ENCODE measurements at places on chromosomes 1 and 21.
A peak's percentile ranks its signal among the peaks of the same experiment; 100 is the strongest.

DNA sequence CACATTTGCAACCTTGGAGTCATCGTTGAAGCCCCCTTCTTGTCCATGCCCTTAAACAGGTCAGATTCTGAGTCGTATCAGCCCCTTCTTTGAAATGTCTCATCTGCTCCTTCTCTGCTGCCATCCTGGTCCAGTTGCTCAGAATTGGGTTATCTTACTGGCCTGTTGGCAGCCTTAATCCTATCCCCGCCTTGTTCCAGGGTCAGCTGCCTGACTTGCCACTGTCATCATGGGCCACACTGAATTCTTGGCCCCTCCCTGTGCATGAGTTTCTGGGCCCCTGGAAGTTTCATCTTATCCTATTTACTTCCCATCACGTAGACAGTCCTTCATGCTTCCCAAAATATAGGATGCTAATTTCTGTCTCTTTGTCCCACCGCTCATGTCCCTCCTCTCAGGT lies 23.7 kb downstream of the IRF2BP2 start:
- no peak for DNase-seq

GRCh38 chr1:94679332-94680038 lies 137.9 kb upstream of the F3 start:
- no peak for DNase-seq

DNA sequence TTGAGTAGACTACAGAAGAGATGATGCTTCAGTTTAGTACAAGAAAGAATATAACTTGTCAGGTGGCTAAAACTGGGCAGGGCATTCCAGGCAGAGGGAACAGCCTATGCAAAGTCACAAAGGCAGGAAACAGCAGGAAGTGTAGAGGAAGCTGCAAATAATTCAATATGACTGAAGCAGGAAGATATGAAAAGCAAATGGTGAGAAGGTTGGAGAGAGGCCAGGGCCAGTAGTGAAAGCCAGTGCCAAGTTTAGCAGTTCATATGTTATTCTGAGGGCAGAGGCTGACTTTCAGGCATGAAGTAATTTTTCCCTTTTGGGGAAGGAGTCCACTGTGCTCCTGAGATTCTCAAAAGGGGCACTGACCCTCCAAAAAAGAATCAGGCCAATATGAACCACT lies 8.0 kb upstream of the YBX1 start:
- no peak for DNase-seq

DNA sequence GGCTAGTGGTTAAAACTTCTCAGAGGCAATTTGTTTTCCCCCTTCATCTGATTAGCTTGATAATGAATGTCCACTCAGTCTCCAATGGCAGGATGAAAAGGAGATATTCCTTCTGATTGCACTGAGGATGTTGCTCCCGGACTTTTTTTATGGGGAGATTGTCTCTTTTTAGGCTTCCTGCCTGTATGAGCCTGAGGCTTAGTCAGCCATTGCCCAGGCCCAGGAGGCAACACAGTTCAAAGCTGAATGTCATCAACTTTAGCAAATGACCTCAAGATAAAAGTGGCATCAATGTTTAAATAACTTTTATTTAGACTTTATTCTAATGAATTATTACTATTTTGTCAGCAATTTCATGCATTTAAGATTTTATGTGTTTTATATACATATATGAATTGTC lies 162.9 kb upstream of the PTBP2 start:
- DNase-seq, result no peak

GRCh38 chr1:17955302-17956285 lies 152.0 kb upstream of the IGSF21 start:
- DNase-seq, result no peak

GRCh38 chr1:227037121-227037520 lies 97.0 kb downstream of the COQ8A start:
- no peak for DNase-seq

GRCh38 chr21:22552390-22552789 lies 1554.2 kb downstream of the NCAM2 start:
- DNase-seq, result no peak

GRCh38 chr1:175188936-175189335 lies 3.6 kb downstream of the KIAA0040 start:
- DNase-seq, result peak; percentile 32

- DNase-seq, result no peak
These were observed 52.2 kb downstream of the SMYD2 start for GRCh38 chr1:214332946-214333798.

DNA sequence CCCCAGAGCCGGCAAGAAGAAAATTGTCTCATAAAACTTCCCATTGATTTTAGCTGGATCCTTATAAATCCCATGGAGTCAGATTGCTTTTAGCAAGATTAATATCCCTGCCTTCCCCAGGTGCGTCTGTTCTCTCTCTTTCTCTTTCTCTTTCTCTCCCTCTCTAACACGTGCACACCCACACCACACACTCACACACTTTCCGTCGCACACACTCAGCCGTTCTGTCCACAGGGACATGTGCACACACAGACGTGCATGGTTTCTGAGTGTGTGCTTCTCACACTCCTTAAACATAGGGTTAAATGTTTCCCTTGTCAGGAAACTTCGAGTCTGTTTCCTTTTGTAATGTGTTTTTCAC lies 98.7 kb upstream of the NFIA start:
- no peak for DNase-seq

DNA sequence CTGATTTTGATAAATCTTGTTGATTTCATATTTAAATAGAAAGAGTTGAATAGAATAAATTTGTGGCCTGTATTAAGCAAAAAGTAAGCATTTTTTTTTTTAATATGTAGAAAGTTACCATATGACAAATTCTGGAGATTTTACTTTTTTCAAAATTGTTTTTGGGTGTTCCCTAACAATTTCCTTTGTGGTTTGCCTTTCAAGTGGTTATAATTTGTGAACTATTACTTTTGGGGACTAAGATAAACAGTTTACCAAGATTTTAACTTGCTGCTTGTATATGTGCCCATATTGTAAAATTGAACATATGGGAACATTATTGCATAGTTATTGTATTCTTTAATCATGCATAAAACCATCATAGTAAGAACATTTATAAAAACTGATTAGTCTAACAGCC lies 34.6 kb downstream of the SLC30A7 start:
- DNase-seq, result no peak

DNA sequence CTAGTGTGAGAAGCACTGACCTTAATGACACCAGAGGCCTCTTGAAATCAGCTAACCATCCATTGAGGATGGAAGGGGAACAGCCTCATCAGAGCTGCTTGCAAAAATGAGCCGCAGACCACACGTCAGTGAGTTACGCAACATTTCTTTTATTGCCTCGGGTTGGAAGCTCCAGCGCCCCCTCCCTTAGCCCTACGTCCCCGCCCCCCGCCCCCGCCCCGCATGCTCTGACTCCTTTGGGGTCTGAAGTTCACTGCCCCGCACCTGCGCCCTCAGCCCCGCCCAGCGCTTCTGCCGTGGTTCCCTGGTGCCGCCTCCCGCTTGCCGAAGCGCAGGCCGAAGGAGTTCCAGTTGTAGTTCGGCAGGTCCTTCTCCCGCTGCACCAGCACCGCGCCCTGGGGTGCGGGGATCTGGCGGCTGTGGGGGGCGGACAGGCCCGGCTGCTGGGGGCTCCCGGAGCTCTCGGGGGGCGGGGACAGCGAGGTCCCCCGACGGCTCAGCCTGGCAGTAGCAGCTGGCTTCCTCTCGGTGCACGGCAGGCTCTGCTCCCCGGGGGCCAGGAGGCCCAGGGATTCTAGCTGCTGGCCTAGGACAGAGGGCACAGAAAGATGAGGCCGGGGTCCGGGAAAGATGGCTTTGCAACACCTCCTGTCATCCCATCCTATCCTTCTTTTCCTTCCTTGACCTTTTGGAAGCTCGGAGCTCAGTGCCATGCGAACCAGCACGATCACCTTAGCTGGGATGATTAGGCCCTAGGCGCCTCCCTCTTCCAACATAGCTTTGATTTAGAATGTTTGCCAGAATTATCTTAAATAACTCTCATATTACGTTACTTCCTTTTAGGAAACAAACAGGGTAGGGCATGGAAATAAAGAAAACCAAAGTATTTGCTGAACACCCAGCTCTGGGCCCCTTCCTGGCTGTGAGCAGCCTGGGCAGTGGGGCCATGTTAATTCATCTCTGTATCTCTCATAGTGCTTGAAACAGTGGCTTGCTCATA lies 5.8 kb downstream of the KISS1 start:
- peak; percentile 22 for DNase-seq

DNA sequence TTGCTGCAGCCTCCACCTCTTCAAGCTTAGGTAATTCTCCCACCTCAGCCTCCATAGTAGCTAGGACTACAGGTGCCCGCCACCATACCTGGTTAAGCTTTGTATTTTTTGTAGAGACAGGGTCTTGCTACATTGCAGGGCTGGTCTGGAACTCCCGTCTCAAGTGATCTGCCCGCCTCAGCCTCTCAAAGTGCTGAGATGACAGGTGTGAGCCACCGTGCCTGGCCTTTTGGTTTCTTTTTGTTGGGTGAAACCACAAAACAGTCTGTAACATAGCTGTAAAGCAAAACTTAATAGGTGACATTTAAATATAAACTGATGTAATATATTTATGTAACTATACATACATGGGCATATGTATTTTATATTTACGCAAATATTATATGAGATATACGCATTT lies 3.1 kb upstream of the DNAJC11 start:
- DNase-seq, result no peak

Data from T-helper 2 cell (primary cell).